T follicular helper cell (primary cell): ENCODE measurements at places on chromosomes 12 and 14.

DNA sequence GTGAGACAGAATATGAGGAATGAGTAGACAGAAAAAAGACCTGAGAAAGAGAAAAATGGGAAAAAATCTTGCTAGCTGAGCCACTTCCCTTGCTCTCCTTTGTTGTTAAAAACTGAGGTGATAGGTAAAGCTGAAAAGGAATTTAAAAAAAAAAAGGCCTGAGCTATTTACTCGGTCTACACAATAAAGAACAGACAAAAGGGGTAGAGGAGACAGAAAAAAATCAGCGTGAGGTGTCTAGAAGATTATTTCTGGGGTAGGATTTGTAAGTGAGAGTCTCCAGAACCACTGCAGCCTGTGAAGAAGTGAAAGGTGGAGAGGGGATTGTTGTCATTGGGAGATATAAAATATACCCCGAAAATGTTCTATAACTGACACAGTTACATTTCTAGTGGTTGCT lies 98.8 kb downstream of the EXOC5 start:
- no peak for DNase-seq

DNA sequence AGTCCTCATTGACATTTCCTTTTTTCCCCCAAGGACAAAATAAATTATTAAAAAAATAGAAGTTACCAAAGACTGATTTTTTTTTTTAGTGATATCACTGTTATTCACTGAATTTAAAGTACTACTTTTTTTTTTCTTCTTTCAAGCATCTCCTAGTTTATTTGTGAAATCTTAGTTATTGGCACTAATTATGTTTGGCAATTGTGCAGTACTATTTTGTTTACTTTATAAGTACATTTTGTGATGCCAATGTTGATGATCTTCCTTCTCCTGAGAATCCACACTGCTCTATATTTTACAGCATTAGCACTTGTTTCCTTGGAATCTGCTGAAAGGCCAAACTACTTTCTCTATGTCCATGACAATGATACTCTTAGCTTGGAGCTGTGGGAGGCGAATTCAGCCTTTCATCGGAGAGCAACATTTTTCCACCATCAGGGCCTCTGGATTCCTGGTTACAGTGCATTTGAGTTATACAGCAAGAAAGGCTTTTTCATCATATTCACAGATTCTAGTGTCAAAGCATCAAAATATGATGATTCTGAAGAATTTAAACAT lies 123.8 kb upstream of the PTPRQ start:
- DNase-seq: no peak

DNA sequence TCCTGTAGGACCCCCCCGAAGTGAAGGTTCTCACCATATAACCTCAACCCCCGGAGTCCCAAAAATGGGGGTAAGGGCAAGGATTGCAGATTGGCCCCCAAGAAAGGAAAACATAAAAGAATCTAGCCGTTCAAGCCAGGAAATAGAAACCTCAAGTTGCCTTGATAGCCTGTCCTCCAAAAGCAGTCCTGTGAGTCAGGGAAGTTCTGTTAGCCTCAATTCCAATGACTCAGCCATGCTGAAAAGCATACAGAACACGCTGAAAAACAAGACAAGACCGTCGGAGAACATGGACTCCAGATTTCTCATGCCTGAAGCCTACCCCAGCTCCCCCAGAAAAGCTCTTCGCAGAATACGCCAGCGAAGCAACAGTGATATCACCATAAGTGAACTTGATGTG lies 344.2 kb upstream of the RGS6 start:
- DNase-seq: no peak

- DNase-seq: no peak
Measured at GRCh38 chr12:120481022-120481767, 11.6 kb upstream of the SRSF9 start.

GRCh38 chr14:91410771-91411536 lies 6.7 kb downstream of the CCDC88C start:
- DNase-seq: no peak

DNA sequence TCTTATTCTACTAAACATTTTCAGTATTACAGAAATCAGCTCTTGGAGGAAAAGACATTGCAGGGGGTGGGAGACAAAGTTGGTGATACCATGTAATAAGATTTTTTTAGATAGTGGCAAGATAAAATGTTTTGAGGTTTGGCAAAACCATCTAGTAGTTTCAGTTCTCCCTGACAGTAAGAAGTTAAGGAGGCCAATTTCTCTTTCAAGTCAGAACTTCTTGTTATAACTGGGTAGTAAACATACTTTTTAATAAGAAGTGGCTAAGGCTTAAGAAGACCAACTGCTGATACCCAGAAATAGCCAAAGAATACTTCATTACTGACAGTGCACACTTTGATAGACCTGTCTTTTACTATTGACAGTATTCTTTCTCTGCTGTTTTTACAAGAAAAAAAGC lies 452.3 kb downstream of the DIO2 start:
- no peak for DNase-seq

DNA sequence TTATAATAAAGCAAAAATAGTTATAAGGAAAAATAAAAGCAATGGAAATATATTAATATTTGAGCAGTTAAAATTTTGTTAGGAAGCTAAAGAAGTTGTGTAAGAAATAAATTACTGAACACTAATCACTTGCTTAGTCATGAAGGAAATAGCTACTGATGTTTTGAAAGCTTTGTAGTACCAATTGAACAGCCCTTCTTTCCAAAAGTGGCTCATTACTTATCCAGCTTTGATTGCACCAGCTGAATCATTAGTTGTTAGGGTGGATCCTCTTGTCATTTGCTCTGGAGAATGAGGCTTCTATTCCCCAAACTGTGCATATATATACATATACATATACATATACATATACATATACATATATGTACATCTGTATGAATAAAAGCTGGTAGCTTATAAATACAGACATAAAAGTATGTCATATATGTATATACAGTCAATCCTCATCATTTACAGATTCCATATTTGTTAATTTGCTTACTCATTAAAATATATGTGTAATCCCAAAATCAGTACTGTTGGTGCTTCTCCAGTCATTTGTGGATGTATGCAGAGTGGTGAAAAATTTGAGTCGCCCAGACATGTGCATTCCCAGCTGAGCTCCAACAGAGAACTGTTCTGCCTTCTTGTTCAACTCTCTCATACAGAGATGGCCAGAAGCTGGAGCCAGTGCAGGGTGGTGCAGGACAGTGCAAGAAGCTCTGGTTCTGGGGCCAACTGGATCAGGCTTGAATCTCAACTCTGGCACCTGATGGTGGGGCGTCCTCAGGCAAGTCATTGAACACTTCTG lies 214.1 kb downstream of the RPAP3 start:
- no peak for DNase-seq
